ENCODE measurements at places on chromosomes 16 and 17.
A peak's percentile ranks its signal among the peaks of the same experiment; 100 is the strongest.

DNA sequence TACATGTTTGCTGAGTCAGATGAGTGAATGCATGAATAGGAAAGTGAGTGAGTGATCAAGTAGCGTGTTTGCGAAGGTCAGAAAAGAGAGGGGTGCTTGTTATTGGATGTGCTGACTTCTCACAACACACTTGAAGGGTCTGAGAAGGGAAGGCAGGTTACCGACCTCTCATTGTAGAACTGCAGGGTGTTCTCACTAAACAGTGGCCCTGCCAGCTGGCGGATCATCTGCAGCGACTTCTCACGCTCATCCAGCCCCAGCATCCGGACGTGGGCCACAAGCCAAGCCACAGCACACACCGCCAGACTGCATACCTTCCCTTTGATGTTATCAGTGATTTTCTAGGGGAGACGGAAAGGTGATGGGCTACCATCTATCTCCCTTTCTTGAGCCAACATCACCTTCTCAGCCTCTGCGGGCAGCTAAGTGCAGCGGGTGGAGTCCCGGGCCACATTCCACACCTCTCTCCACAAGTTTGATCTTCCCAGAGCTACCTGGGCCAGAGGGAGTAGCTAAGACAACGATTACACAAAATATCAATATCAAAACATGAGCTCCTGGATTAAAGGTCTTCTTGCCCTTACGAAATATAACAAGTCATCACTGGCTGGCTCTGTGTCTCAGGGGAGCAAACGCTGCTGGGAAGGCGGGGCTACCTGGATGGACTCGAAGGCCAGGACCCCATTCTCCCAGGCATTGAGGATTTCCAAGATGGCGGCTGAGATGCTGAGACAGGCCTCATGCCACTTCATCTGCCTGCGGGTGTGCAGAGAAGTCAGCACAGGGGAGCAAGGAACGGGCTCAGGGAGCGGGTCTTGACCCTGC lies 11.0 kb downstream of the CSF3 start:
- DNase-seq = no peak

- peak; percentile 61 for DNase-seq
Measured at GRCh38 chr16:53503991-53504663, 1.1 kb upstream of the AKTIP start.

- DNase-seq = peak; percentile 77
Measured at GRCh38 chr17:16027708-16028584, 28.3 kb downstream of the TTC19 start.

- DNase-seq = peak; percentile 71
Measured at GRCh38 chr17:1438593-1439083, 17.4 kb downstream of the CRK start.

- no peak for DNase-seq
Measured at GRCh38 chr17:43143201-43143600, 18.0 kb upstream of the BRCA1 start.

DNA sequence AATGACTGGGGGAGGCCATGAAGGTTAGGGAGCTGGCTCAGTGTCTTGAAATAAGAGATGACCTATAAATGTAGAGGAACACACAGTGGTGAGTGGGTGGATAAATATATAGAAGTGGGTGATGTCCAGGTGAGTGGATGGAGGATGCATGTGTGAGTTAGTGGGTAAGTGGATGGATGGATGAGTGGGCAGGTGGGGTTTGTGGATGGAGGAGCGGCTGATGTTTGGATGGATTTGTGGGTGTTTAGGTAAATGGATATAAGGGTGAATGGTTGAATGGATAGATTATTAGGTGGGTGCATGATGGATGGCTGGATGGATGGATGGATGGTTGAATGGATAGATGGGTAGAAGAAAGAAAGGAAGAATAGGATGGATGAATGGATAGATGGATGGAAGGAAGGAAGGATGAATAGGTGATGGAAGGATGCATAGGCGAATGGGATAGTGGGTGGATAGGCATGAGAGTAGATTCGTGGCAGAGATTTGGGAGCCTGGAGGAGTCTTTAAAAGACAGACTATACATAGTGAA lies 19.1 kb upstream of the TAC4 start:
- DNase-seq = no peak

GRCh38 chr16:68887107-68887506 lies 43.8 kb downstream of the TANGO6 start:
- no peak for DNase-seq

- DNase-seq = no peak
Measured at GRCh38 chr16:24668481-24669061, 60.9 kb upstream of the TNRC6A start.

DNA sequence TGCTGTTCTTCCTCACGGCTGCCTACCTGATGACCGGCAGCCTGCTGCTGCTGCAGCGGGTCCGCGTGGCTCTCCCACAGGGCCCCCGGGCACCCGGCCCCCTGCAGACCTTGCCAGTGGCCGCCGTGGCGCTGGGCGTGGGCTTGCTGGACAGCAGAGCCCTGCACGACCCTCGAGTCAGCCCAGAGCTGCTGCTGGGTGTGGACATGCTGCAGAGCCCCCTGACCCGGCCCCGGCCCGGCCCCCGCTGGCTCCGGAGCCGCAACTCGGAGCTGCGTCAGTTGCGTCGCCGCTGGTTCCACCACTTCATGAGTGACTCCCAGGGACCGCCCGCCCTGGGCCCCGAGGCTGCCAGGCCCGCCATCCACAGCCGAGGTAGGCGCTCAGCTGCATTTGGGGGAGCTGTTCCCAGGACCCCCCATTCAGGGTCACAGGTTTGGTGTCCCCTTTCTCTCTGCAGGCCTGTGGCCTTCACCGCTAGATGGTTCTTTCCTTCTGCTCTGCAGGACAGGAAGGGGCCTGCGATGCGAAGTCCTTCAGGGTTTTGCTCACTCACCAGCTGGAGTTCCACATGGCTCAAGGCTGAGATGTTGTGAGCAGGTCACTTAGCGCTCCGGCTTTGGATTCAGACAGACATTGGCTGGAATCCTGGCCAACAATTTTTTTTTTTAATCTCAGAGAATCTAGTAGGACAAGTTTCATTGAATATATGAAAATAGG lies 10.7 kb downstream of the WSCD1 start:
- DNase-seq = no peak

DNA sequence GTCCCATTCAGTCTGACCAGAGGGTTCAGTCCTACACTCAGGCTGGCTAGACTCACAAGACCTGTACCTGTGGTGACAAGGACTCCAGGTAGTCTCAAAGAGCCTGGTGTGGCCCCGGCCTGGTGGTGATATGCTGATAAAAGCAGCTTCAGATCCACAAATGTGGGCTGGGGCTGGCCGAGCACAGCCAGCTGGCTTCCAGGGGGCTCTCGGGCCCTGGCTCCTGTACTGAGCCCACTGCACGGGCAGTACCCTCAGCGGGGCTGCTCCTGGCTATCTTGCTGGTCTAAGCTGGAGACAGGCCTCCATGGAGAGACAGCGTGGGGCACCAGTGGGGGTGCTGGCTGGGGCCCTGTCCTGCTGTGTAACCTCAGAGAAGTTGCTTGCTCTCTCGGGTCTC lies 4.3 kb downstream of the SMIM5 start:
- DNase-seq = no peak

GRCh38 chr16:76900285-76901263 lies 290.4 kb upstream of the MON1B start:
- DNase-seq = no peak

- no peak for DNase-seq
Measured at GRCh38 chr17:33284022-33284421, 9.1 kb downstream of the ASIC2 start.

DNA sequence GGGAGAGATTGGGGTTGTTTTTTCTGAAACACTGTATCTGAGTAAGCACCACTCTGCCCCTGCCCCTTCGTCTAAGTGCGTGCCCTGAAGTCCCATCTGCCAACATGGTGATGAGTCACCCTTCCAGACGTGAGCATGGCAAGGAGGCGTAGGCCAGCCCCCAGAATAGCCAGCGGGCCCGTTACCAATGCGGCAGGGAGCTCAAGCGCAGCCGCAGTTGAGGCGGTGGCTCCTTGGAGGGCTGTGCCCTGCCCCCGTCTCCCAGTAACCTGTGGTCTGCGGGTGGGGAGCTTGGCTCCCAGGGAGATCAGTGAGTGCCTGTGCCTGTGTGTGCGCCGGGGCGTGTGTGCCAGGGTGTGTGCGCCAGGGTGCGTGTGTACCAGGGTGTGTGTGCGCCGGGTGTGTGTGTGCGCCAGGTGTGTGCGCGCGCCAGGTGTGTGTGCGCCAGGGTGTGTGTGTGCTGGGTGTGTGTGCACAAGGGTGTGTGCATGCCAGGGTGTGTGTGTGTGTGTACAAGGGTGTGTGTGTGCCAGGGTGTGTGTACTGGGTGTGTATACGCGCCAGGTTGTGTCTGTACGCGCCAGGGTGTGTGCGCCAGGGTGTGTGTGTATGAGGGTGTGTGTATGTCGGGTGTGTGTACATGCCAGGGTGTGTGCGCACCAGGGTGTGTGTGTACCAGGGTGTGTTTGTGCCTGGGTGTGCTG lies 98.6 kb upstream of the CHMP6 start:
- no peak for DNase-seq

- peak; percentile 62 for DNase-seq
Measured at GRCh38 chr17:412211-413015, 59.8 kb upstream of the RPH3AL start.

GRCh38 chr17:42681976-42682721 lies at the start of gene CNTNAP1:
TSS of gene CNTNAP1 (plus strand) at chr17:42682531. CDS start at chr17:42682830, 299 bp downstream.
- peak; percentile 76 for DNase-seq

- peak; percentile 50 for DNase-seq
Measured at GRCh38 chr16:47258874-47259461, 115.2 kb upstream of the NETO2 start.

DNA sequence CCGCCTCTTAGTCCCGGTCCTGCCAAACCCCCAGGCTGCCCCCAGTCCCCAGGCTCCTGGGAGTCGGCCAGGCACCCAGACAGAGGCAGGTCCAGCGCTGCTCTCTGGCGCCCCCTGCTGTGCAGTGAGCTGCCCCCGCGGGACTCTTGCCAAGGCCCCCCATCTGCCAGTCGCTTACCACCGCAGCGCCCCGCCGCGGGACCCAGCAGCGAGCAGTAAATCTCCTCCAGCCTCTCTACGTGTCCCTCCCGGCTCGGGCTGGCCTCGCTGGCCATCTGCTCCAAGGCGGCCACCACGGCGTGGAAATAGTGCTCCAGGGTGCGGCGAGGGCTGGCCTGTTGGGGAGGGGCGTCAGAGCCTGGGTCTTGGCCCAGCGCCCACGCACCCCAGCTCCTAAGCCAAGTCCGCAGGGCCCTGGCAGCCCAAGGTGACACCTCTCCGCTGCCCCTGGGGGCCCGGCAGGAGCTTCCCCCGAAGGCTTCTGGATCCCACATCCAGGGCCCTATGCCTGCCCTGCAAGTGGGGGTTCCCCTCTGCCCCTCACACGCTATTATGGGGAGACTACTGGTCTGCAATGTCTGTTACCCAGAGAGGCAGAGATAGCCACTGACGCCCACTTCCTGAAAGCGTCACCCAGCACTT lies 33.7 kb upstream of the MFSD6L start:
- peak; percentile 76 for DNase-seq

DNA sequence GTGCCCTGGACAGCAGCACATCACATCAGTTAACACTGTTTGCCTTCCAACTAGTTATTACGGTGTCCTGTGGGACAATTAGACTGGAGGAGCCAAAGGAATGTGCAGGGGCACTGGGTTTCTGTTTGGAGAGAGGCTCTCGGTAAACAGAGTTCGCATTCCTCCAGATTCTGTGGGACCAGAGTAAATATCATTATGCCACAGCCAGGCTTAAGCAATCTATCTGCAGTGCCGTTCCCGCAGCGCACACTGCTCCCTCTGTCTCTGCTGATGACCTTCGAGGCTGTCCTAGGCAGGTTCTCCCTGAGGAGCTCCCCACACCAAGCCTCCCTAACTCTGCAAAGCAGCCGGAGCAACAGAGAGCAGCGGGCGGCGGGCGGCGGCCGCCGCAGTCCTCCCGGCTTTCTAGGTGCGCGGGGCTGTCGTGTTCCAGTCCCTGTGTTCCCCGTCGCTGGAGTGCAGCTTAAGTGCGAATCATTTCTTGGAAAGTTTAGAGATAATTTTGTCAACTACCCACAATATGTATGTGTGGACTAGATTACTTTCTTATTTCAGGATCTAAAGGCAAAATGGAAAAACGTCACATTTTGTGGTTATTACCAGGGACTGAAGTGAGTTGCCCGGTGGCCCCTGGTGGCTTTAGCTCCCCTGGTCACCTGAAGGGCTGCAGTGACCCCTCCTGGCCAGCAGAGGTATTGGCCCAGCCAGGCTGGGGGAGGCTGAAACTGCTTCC lies 43.3 kb downstream of the PGS1 start:
- peak; percentile 84 for DNase-seq

DNA sequence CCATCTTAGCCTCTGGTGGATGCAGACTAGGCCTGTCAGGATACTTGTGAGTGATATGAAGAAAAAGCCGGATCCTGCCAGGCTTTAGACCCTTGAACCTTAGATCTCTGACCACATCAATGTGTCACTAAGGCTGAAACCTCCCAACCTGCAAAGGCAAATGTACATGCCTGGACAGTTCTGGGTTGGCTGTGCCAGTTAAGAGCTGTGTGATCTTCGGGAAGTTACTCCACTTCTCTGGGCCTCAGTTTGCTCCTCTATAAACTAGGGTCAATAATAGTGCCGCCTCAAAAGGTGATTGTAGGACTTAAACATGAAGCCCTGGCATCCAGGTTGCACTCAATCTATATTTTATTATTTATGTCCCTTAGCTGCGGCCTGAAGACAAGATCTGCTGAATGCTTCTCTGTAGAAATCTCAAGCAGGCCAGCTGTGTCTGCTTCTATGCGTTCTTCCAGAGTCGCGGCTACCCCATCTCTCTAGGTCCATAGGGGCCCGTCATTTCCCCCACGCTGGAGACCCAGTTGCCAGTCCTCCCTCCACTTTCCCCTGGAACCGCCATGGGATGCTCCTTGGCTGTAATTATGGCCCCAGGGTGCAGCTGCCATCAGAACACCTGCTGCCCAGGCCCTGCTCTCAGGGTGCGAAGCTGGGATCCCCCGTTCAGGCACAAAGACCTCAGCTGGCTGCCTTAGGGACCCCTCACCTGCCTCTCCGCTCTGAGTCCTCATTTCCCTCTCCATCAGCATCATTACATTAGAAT lies 50.2 kb downstream of the AKAP1 start:
- no peak for DNase-seq

DNA sequence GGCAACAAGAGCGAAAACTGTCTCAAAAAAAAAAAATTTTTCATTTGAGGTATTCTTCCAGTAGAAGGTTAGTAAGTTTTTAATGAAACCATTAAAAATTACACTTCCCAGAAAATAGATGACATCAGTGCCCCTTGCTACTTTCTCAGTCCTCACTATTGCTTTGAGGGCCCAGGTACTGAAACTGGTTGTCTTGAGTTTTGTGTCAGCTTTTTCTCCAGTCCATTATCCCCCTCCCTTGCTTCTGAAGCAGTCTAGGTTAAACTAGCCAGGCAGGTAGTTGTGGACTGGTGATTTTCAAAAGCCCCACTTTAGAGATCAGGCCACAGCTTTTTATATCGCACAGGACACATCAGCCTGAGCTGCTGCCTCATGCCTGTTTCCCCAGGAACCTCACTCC lies 10.9 kb downstream of the SMCR8 start:
- DNase-seq = no peak

DNA sequence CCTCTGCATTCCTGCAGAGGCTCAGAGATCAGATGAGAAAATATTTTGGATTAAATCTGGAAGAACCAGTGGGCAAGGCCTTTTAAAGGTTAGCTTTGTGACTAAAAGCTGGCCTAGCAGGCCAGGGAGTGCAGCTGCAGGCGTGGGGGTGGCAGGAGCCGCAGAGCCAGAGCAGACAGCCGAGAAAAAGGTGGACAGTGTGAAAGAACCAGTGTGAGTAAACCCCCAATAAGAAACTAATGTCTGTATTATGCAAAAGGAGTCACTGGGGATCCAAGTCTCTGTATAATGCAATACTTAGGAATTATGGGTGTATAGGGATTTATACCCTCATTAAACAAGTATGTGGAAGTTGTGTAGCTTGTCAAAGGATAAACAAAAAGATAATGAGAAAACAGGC lies 21.4 kb upstream of the SPACA3 start:
- DNase-seq = no peak

GRCh38 chr16:9316615-9317014 lies 225.2 kb downstream of the HAPSTR1 start:
- no peak for DNase-seq

Measured in mesendoderm (in vitro differentiated cells).